T-helper 2 cell (primary cell): ENCODE measurements at places on chromosomes 6 and 20.

- no peak for DNase-seq
Observed at GRCh38 chr6:122833021-122833491, 44.0 kb downstream of the SMPDL3A start.

- DNase-seq: no peak
Observed at GRCh38 chr6:106170030-106170791, 84.1 kb downstream of the PRDM1 start.

GRCh38 chr6:118881440-118882313 is 12.3 kb upstream of the ASF1A start:
- DNase-seq: no peak

DNA sequence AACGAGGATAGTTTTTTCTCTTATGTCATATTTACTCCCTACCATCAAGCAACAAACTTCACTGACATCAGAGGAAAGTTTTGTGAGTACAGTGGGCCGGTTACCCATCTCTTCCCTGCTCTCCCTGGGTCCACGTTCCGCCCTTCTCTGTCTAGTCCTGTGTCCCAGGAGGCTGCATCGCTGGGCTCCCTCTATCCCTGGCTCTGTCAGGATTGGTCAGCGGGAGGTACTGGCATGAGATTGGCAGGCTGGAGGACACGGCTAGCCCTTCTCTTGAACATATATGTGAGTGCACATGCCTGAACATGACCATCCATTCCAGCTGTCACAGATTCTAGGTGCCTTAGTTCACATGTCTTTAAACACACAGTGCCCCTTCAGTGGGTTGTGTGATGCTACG is 30.3 kb upstream of the TMEM181 start:
- DNase-seq: no peak

DNA sequence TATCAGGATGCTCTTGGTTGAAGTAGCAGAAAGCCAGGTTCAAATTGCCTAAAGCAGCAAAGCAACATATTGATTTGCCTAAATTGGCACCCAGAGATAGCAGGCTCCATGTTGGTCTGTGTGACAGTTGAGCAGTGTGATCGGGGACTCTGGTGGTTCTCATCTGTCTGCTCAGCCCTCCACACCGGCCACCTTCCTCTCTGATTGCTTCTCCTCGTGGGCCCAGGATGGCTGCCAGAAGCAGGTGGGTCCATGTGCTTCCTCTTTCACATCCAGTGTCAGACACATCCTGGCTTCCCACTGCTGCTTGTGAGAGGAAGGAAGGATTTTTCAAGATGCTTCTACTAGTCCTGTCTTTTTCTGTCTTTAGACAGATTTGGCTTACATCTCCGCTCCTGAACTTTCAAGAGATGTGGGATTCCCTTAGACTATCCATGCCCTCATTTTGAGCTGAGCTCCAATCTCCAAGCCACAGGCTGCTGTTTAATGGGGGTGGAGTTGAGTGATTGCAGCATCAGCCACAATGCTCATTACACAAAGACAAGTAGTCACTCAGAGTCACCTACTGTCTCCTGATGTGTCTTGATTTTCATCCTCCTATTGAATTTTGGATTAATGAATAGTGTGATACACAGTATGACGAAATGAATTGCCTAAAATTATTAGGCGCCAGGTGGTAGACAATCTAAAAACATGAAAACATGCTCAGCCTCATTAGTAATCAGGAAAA is 122.2 kb downstream of the ZDHHC14 start:
- DNase-seq: no peak

DNA sequence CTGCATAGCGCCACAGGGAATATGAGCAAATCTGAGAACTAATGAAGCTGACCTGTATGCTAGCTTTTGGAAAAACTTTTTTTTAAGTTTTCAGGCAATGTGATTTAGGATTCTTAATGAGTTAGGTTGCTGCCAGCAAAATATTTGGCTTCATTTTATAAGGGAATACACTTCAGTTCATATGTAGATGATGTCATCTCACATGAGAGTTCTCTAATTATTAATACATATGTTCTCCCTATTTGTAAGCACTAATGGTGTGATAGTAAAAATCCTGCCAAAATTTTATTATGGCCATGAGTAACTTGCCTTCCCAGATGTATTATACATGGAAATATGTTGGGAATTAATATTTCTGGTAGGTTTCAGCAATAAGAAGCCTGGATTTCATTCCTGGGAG is 573.8 kb downstream of the EPM2A start:
- DNase-seq: no peak

DNA sequence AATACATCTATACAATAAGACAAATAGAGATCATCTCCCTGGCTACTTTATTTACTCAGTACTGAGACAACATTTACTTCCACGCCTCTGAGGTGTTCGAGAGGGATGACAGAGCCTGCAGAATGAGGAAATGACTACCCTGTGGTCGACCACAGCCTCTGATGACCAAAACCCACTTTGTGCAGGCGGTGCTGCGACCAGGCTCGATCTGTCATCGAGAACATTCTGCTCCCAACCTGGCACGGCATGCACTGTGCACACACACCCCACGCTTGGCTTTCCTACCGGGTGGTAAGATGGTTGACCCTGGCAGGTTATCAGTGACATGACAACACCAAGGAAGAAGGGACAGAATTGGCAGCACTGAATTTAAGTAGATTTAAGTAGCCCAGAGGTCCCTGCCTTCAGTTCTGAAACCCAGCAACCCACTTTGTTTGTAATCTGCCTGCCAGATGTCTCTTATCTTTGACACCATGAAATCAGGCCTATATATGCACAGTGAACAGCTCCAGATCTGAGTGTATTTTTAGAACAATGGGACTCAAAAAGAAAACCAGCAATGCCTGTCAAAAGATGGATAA is 42.6 kb downstream of the TTI1 start:
- DNase-seq: no peak

- no peak for DNase-seq
Observed at GRCh38 chr6:142367501-142368018, 65.8 kb downstream of the ADGRG6 start.

GRCh38 chr6:40328386-40328985 is 258.7 kb downstream of the LRFN2 start:
- DNase-seq: no peak

DNA sequence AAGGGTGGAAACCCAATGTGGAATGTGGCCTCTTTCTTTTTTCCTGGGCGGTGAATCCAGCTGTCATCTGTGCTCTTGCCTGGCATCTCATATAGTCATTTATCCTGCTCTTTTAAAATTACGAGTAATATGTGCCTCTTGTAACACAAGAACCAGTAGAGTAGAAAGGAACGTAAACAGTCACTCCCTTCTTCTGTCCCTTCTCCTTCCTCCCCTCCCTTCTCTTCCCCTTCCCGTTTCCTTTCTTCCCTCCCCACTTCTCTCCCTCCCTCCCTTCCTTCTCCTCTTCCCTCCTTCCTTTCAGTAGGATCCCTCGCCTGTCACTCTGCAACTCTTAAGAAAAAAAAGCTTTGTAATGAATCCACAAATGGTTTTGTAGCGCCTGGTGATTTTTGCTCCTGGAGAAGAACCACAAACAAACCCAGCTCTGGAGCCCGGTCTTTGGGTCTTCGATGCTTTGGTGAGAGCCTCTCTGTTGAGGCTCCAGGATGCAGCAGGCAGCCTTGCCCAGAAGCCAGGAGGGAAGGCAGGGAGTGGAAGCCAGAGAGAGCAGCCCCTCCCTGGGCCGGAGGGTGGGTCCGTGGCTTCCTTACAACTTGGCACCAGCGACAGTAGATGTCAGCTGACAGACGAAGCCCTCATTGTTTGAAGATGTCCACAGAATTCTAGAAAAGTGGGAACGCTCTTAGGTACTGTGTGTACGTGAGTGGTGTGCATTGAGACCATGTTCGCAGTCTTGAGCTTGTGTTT is 15.0 kb downstream of the DUSP22 start:
- no peak for DNase-seq

GRCh38 chr6:4164456-4164855 is 29.1 kb upstream of the ECI2 start:
- DNase-seq: no peak
